ENCODE measurements at places on chromosomes 1 and 21.

DNA sequence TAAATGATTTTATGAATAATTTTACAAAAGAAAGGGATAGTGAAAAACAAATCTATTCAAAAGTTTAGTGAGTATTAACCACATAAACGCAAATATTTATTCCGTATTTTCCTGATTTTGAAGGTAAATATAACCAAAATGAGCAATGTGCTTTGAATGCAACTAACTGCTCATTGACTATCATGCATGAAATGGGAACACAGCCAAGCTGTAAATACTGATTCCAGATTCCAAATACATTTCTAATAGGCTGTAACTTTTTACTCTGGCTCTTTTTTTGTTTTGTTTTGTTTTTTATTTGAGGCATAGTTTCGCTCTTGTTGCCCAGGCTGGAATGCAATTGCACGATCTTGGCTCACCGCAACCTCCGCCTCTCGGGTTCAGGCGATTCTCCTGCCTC, 41.8 kb downstream of the SELENOF start:
- DNase-seq = no peak

- DNase-seq = no peak
Measured at GRCh38 chr1:17611991-17612390, 72.5 kb downstream of the ARHGEF10L start.

DNA sequence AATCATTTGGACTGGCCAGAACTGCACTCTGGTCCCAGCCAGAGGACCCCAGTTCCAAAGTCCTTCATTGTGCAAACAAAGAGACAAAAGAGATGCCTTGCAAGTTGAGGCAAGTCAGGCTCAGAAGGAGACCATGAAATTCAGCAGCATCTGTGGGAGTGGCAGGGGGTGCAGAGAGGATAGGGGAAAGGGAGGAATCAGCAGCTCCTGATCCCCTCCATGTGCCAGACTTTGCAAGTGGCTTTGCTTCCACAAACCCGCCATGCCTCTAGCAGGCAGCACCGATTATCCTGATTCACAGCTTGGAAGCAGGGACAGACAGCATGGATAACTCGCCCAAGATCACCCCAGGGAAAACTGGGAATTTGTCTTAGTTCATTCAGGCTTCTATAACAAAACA, 2.1 kb upstream of the CAPN9 start:
- no peak for DNase-seq

- no peak for DNase-seq
Measured at GRCh38 chr1:19442154-19443096, 42.9 kb downstream of the CAPZB start.

DNA sequence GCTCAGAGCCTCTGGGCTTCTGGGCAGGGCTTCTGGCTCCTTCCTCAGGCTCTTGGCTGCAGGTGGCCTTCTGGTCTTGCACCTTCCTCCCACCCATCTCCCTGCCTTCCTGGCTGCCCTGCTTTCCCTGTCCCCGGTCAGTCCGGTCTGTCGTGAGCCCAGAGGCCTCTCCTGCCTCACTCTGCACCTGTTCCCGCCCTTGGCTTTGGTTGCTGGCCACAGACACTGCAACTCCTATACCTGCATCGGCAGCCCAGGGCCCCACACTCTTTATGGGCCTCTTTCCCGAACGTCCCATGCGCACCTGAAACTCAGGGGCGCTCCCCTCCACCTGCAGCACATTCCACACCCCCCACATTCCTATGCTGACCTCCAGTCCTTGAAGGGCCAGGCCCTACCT, 7.9 kb downstream of the FBXO2 start:
- no peak for DNase-seq

DNA sequence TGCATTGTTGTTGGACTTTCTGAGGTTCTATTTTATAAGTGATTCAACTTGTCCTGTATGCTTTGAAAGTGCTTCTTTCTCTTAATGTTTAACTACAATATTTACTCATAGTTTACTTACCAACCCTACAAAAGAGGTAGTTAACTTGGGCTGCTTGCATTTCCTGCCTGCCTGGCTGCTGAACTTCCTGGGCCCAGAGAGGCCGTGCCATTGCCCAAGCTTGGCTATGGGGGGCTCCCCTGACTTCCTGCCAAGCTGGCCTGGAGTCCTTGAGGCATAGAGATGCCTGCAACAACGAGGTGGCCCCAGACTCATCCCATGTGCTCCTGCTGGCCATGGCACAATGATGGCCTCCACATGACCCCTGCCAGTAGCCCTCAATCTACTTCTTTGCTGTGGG, 361.6 kb upstream of the PLD5 start:
- no peak for DNase-seq

DNA sequence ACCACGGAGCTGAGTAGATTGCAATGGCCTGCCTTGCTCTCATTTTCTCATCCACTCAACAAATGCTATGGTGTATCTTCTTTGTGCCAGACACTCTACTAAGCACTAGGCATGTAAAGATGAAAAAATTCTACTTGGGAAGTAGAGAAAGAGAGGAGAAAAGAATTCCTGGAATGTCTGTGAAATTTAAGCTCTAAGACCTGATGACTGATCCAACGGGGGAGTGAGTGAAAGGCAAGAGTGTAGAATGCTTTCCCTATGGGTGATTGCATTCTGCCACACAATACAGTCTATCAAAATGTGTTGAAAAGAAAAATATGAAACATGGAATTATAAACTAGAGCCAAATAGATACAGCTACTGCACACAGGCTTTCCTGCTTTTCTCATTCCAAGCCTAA, 82.3 kb downstream of the CYYR1 start:
- no peak for DNase-seq

DNA sequence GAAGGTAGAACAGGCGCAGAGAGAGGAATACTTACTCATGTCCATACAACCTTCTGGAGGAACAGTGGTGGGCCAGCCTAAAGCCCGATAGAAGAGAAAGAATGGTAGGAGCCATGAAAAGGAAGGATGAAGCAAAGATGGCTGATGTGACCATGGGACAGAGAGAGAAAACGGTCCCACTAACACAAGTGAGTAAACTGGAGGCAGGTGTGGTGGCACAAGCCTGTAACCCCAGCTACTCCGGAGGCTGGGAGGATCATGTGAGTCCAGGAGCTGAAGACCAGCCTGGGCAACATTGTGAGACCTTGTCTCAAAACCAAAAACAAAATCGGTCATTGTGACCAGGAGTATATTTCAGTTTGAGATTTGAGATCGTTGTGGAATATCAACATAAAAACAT, 49.4 kb downstream of the C1orf198 start:
- DNase-seq = no peak

DNA sequence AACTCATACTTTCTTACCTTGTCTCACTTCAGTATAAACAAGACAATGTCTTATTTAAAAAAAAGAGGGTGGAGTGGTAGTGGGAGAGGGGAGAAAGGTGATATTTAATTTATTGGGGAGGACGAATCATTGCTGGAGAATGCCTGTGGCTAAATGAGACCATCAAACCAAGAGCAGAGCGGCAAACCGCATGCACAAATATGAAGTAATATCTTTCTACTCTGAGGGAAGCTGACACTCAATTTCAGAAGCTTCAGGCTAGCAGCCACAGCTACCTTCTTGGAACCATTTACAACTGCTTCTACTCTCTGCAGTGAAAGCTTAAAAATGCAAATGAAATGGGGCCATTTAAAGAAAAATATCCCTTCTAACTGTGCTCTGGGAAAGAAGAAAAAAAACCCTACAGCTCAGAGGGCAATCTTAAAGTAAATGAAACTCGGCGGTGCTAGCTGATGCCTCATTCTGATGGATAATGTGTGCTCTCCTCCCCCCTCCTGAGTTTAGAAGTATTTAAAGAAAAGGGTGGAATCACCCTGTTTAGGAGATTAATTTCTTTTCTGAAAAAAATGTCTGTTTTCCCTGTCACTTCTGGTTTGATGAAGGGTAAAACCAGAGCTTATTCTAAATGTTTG, 178.2 kb upstream of the CAMK1G start:
- no peak for DNase-seq

DNA sequence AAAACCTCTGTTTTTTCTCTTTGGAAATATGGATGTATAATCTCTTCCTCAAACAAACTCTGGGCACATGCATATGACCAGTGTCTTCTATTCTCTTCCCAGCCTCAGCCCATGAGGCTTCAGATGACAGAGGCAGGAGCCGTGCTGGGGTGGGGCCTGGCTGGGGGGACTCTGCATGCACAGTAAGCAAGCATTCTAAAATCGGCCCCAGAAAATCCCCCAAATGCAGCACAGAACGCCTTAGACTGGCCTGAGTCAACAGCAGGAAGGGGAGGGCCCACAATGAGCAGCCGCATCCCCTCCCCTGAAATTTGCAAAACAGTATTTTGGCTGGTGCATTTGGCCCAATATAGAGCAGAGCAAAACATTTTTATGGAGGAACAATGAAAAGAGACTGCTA, 47.8 kb downstream of the ITPKB start:
- peak; percentile 69 for DNase-seq

- DNase-seq = no peak
Measured at GRCh38 chr21:45403825-45404729, 888 bp upstream of the COL18A1 start.

DNA sequence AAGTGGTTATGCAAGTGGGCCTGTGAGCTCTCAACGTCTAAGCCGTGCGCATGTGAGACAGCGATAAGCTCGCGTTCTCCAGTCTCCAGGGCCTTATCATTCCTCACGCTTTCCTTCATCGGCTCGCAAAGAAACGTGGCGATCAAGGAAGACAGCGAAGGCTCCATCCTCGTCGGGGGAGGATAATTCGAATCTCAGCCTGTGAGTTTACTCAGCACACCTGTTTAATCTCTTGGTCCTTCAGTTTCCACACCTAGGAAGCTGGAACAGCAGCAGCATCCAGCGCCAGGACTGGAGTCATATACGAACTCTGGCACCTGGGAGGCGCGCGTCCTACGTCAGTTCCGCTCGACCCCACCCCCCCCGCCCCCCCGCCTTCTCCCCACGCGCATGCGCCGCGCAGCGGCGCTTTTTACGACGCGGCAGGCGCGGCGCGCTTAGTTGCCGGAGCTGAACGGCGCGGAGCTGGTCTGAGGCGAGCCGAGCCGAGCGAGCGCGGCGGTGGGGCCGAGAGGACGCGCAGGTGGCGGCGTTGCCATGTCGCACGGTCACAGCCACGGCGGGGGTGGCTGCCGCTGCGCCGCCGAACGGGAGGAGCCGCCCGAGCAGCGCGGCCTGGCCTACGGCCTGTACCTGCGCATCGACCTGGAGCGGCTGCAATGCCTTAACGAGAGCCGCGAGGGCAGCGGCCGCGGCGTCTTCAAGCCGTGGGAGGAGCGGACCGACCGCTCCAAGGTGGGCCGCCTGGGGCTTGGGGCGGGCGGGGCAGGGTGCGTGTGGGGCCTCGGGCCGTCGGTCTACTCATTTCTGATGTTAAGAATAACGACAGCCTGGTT, at the start of gene PITHD1:
TSS of gene PITHD1 (plus strand) at position 440 of the 836 bp plus-strand sequence. CDS start at position 538, 98 bp downstream.
- DNase-seq = peak; percentile 83

GRCh38 chr21:38958940-38959691, 153.4 kb downstream of the ETS2 start:
- no peak for DNase-seq

GRCh38 chr1:30839827-30840359, 68.7 kb downstream of the SDC3 start:
- no peak for DNase-seq

- no peak for DNase-seq
Measured at GRCh38 chr1:56967900-56968832, 2.4 kb upstream of the C8B start.

GRCh38 chr1:41213341-41213740, 28.8 kb downstream of the SCMH1 start:
- DNase-seq = no peak

DNA sequence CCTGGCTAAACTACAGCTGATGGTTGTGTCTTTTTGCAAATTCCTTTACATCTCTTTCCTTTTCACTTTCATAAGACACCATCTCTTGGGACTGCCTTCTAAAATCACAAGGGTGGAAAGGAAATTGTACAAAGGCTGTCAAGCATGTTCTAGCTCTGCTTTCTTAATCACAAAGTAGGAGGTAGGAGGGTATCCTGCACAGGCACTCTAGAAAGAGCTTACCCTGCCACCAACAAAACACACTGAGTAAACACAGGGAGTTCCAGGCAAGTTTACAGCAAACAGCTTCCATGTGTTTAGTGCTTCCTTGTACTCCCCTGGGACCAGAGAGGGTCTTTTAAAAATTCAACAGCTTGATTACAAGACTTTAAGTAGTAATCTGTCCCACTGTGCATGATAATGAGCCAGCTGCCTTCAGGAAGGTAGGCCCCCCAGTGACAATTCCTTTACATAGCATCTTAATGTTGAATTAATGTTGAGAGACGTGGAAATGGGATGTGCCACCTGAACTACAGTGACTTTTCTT, 2.4 kb downstream of the PLPP3 start:
- no peak for DNase-seq

DNA sequence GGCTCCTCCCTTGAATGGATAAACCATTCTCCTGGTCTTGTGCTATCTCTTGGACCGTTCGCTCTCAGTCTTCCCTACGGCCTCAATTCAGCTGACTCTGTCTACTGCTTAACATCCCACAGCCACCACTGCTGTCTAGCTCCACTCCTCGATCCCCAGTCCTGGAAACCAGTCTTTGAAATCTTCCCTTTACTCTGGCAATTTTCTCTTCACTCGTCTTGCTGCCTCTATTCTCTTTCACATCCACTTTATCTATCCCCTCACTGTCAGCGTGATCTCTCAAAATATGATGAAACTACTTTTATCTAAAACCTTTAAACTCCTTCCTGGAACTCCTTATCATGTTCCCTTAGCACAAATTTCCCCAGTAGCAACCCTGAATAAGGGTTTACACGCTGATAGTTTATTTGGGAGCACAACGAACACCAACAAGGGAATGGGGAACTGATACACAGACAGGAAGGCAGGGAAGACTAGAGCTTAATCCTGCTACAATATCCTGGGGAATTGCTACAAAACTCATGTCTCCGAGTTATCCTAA, 131.6 kb upstream of the SAMSN1 start:
- DNase-seq = no peak

- no peak for DNase-seq
Measured at GRCh38 chr1:168100315-168101002, 36.3 kb downstream of the GPR161 start.

- no peak for DNase-seq
Measured at GRCh38 chr1:209732725-209733124, 23.1 kb upstream of the TRAF3IP3 start.

DNA sequence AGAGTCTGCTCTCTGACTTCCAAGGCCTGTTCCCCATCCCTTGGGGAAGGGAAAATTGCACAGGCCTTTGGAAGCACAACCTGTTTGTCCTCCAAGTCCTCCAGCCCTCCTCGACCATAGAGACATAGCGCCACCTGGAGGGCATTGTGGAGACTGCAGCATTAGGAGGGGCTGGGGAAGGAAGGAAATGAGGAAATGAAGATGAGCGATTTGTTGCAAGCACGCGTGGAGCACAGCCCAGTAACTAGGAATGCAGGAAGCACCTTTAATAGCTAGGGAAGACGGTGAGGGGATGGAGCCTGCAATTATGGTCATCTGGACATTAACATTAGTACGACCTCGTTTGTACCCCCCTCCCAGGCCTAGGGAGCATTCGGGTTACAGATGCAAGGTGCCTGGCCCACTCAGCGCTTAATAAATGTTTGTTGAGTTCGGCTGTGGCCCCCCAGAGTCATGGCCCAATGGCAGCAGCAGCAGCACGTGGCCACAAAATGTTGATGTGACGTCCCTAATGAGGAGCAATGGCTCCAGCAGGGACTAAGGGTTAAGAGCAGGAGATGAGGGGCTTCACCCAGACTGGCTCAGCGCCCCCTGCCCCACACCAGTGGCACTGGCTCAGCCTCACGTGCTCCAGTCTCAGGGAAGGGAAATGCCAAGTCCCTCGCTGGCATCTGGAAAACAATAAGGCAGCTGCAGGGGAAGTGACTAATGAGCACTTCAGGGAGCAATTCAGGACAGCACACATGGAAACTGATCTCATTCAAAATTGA, 8.0 kb upstream of the CAMK2N1 start:
- DNase-seq = peak; percentile 86
